GM23248 (cell line): ENCODE measurements at places on chromosomes 12 and 14.
A peak's percentile ranks its signal among the peaks of the same experiment; 100 is the strongest.

- no peaks in the 10 kb centered on the region for H3K36me3 ChIP-seq
- peak; percentile 85 for DNase-seq
- peak overlapping the region; percentile 93 for H3K27ac ChIP-seq
- peak overlapping the region; percentile 45 for H3K4me3 ChIP-seq
- no peaks in the 10 kb centered on the region for H3K27me3 ChIP-seq
Observed at GRCh38 chr12:92134638-92135274, 10.9 kb downstream of the BTG1 start.

DNA sequence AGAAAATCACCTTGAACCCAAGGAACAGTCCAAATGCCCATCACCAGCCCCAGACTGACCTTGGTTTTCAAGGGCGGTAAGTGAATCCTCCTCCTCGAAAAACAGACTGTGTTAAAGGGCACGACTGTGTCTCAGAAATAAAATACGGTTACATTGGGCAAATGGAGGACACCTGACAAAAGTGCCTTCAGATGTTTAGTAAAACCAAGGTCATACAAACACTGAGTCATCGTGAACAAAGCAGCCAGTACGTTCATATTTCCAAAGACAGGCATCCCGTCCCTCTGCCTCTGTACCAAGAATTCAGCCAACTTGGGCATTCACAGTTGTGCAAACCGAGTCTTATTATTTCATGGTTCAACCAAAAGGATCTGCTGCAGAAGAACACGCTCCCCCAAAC is 25.9 kb downstream of the FOXN3 start:
- no peaks in the 10 kb centered on the region for H3K27me3 ChIP-seq
- H3K4me1 ChIP-seq: peaks cover 6% of the 10 kb centered on the region
- H3K27ac ChIP-seq: no peak overlapping the region
- no peak overlapping the region for H3K4me3 ChIP-seq
- no peaks in the 10 kb centered on the region for H3K36me3 ChIP-seq

- H3K36me3 ChIP-seq: no peaks in the 10 kb centered on the region
- H3K27me3 ChIP-seq: peaks cover 18% of the 10 kb centered on the region
- no peak overlapping the region for H3K27ac ChIP-seq
- no peaks in the 10 kb centered on the region for H3K4me1 ChIP-seq
Observed at GRCh38 chr14:96002498-96002884, 36.7 kb upstream of the C14orf132 start.

GRCh38 chr12:47557386-47557785 is 148.4 kb downstream of the RPAP3 start:
- no peaks in the 10 kb centered on the region for H3K36me3 ChIP-seq
- no peak for DNase-seq
- no peak overlapping the region for H3K27ac ChIP-seq
- no peaks in the 10 kb centered on the region for H3K27me3 ChIP-seq
- H3K4me1 ChIP-seq: 0 out of 2 replicates have a peak, but pooled peaks cover 7% of the 10 kb centered on the region
- H3K4me3 ChIP-seq: no peak overlapping the region

GRCh38 chr12:20144341-20144740 is 224.0 kb upstream of the PDE3A start:
- H3K4me3 ChIP-seq: no peak overlapping the region
- H3K27me3 ChIP-seq: peaks cover 10% of the 10 kb centered on the region
- H3K36me3 ChIP-seq: no peaks in the 10 kb centered on the region
- no peak overlapping the region for H3K27ac ChIP-seq

GRCh38 chr14:58635091-58635830 is 2.5 kb upstream of the DACT1 start:
- H3K27me3 ChIP-seq: no peaks in the 10 kb centered on the region
- no peak overlapping the region for H3K4me3 ChIP-seq
- H3K36me3 ChIP-seq: no peaks in the 10 kb centered on the region
- H3K27ac ChIP-seq: no peak overlapping the region
- no peak for DNase-seq

DNA sequence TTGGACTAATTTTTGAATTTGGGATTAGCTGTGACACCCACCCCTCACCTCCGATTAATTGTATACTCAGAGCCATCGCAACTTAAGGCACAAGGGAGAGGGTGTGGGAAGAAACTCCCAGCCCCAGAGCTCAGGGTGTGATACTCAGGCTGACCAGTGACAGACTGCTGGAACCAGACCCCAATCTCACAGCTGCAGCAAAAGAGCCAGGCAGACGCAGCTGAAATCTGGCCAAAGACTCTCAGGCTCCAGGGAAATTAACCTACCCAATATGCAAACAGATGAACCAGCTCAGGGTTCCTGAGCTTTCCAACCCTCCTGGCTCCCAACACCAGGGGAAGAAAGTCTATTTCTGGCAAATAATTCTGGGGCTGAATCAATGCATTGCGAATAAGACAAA is 30.5 kb downstream of the ANAPC7 start:
- no peak for DNase-seq
- H3K27me3 ChIP-seq: no peaks in the 10 kb centered on the region
- H3K36me3 ChIP-seq: peaks cover 27% of the 10 kb centered on the region

DNA sequence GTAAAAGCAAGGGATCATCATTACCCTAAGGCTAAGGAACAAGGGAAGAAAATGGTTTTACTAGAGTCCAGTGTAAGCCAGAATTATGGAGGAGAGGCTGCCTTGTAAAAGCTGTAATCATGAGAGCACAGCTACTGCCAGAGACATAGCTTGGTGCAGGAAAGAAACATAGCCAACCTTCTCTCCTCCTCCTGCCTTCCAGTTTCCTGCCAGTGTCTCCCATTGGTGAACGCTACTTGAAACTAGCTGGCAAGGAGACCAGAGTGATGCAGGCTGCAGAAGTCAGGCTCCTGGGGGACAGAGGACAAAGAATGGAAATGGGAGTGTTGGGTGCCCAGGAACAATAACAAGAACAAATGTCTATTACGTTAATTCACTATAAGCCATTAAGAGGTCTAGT is 158.5 kb downstream of the NELL2 start:
- H3K4me3 ChIP-seq: no peak overlapping the region
- DNase-seq: no peak
- H3K27ac ChIP-seq: no peak overlapping the region
- no peaks in the 10 kb centered on the region for H3K36me3 ChIP-seq
- H3K27me3 ChIP-seq: no peaks in the 10 kb centered on the region; the same call in 1 of the 2 replicates
- no peaks in the 10 kb centered on the region for H3K4me1 ChIP-seq

DNA sequence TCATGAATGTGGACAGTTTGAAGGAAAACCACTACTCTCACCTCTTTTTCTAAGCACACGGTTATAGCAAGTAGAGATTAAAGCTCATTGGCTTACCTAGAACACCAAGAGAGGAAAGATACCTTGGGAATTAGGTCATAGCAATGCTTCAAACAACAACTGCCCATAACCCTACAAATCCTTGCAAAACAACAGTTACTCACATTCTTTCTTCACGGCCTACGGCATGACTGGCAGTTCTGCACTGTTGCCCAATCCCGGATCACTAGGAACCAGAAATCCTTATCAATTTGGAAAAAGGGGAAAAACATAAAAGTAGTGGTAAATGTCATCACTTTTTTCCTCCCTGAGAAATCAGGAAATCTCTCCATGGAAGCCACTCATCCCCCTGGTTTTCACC is 9.6 kb upstream of the ISM2 start:
- H3K4me3 ChIP-seq: no peak overlapping the region
- no peak overlapping the region for H3K27ac ChIP-seq
- H3K36me3 ChIP-seq: peaks cover 24% of the 10 kb centered on the region
- no peaks in the 10 kb centered on the region for H3K27me3 ChIP-seq
- DNase-seq: peak; percentile 59

DNA sequence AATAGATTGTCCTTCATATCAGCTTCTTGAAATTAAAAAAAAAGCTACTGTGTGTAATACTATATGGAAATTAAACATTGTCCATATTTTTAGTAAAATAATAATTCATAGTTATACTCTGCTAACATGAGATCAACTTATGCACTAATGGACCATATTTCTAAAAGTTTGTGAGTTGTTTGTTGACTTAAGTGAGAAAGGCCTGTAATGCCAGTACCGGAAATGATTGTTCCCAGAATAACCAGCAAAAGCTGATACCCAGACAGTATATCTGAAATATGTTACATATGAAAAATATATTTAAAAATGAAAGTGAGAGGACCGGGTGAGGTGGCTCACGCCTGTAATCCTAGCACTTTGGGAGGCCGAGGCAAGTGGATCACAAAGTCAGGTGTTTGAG is 35.9 kb downstream of the WNK1 start:
- H3K27me3 ChIP-seq: no peaks in the 10 kb centered on the region
- no peak for DNase-seq
- no peak overlapping the region for H3K27ac ChIP-seq
- H3K4me3 ChIP-seq: no peak overlapping the region
- H3K4me1 ChIP-seq: peaks cover 26% of the 10 kb centered on the region
- no peaks in the 10 kb centered on the region for H3K36me3 ChIP-seq

GRCh38 chr14:103155010-103155409 is 31.7 kb downstream of the TNFAIP2 start:
- H3K4me3 ChIP-seq: no peak overlapping the region
- no peaks in the 10 kb centered on the region for H3K4me1 ChIP-seq
- DNase-seq: peak; percentile 89
- H3K27me3 ChIP-seq: no peaks in the 10 kb centered on the region; the same call in 1 of the 2 replicates
- no peaks in the 10 kb centered on the region for H3K36me3 ChIP-seq
- H3K27ac ChIP-seq: no peak overlapping the region

- no peaks in the 10 kb centered on the region for H3K36me3 ChIP-seq
- H3K4me3 ChIP-seq: peak overlapping the region; percentile 71
- no peaks in the 10 kb centered on the region for H3K4me1 ChIP-seq
- H3K27me3 ChIP-seq: no peaks in the 10 kb centered on the region
- no peak overlapping the region for H3K27ac ChIP-seq
Observed at GRCh38 chr12:1797011-1797901, 23.1 kb upstream of the LRTM2 start.

GRCh38 chr14:67582061-67582460 is 18.0 kb downstream of the PIGH start:
- no peaks in the 10 kb centered on the region for H3K27me3 ChIP-seq
- H3K4me1 ChIP-seq: no peaks in the 10 kb centered on the region

DNA sequence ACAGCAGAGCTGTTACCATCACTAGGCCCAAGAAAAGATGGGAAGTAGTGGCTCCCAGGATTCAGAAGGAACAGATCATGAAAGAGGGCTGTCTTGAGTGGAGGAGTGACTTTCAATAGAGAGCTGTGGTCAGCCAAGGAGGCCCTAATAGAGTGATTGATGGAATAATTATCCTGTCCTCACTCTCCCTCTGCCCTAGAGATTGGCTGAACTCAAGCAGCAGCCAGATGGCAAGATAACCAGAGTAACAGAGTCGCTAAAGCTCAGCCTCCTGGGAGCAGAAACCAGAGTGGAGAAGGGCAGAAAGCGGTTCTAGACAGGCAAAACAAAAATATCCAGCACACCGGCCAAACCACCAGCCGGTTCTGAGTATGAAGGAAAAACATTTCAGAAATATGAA is 23.1 kb downstream of the GMFB start:
- no peaks in the 10 kb centered on the region for H3K36me3 ChIP-seq
- no peaks in the 10 kb centered on the region for H3K4me1 ChIP-seq
- H3K4me3 ChIP-seq: no peak overlapping the region
- no peaks in the 10 kb centered on the region for H3K27me3 ChIP-seq

- no peaks in the 10 kb centered on the region for H3K27me3 ChIP-seq
- no peak overlapping the region for H3K4me3 ChIP-seq
- H3K4me1 ChIP-seq: peaks cover 5% of the 10 kb centered on the region
- H3K27ac ChIP-seq: no peak overlapping the region
- peak; percentile 61 for DNase-seq
Observed at GRCh38 chr12:20629414-20630156, 65.5 kb upstream of the SLCO1C1 start.

DNA sequence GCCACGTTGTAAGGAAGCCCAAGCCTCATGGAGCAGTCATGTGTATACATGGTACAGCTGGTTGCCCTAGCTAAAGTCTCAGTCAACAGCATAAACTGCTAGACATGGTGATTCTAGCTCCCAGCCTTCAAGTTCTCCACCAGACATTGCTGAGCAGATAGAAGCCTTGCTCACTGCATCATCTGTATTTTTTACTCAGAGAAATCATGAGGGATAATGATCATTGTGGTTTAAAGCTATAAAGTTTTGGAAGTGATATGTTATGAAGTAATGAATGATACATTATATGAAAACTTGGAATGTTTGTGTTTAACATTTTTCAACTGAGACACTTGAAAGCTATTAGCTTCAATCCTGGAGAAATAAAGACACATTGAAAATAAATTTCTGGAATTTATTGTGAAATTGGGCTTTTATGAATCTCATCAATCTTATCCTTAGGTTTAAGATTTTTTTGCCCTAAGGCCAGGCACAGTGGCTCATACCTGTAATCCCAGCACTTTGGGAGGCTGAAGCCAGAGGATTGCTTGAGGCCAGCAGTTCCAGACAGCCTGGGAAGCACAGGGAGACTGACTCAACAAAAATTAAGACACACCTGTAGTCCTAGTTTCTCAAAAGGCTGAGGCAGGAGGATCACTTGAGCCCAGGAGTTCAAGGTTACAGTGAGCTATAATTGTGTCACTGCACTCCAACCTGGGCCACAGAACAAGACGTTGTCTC is 5.6 kb upstream of the NFATC4 start:
- H3K27ac ChIP-seq: peak overlapping the region; percentile 83
- no peak overlapping the region for H3K4me3 ChIP-seq
- no peaks in the 10 kb centered on the region for H3K36me3 ChIP-seq
- no peaks in the 10 kb centered on the region for H3K27me3 ChIP-seq
- peaks cover 33% of the 10 kb centered on the region for H3K4me1 ChIP-seq

GRCh38 chr12:20154052-20154451 is 214.3 kb upstream of the PDE3A start:
- DNase-seq: no peak
- no peak overlapping the region for H3K4me3 ChIP-seq
- no peaks in the 10 kb centered on the region for H3K27me3 ChIP-seq
- no peaks in the 10 kb centered on the region for H3K36me3 ChIP-seq

DNA sequence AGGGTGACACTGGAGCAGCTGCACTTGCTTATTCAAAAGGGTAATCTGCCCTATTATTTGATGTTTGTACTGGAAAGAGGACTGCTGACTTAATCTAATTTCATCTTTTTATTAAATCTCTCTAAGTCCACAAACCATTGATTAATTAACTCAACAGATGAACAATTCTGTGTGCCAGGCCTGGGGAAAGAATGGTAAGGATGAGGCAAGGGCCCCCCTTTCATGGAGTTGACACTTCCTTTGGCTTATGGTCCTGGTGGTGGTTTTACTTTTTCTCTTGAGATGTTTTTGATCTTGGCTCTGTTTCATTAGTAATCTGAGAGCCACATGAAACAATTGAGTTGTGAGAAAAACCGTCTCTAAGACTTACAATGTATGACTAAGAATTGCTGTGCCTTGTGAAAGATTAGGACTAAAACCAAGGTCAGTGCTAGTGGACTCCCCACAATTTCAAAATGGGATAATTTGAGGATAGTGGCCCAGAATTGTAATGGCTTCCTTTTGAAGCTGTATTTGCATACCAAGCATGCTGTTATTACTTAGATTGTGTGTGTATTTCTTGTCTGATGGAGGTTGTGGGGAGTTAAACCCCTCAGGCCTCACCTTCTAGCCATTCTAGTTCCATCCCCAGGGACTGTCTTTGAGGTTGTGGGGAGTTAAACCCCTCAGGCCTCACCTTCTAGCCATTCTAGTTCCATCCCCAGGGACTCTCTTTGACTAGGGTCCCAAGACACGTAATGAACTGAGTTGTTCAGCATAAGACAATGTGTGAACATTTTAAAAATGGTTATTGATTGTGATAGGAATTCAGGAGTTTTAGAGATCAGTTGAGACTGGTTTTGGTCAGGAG is 52.5 kb upstream of the EVL start:
- peak overlapping the region; percentile 50 for H3K27ac ChIP-seq
- DNase-seq: peak; percentile 78
- no peaks in the 10 kb centered on the region for H3K36me3 ChIP-seq
- H3K4me1 ChIP-seq: peaks cover 19% of the 10 kb centered on the region
- no peaks in the 10 kb centered on the region for H3K27me3 ChIP-seq

- no peaks in the 10 kb centered on the region for H3K36me3 ChIP-seq
- H3K4me3 ChIP-seq: no peak overlapping the region
- no peak overlapping the region for H3K27ac ChIP-seq
Observed at GRCh38 chr12:20740972-20741371, 45.8 kb downstream of the SLCO1C1 start.
